ENCODE measurements at places on chromosomes 13 and 19. TPM values are rescaled to one million over a fixed set of nuclear protein-coding genes. Genes with fewer than 3 reads are reported as not detected.
A peak's percentile ranks its signal among the peaks of the same experiment; 100 is the strongest.

KLK3 gene
- 0.11 TPM for total RNA-seq

CABP5 gene
- total RNA-seq: not detected

ZNF439 gene
- 5.5 TPM for total RNA-seq

BRSK1 gene
- total RNA-seq: 8.7 TPM

GRCh38 chr13:79307866-79308298, 98.2 kb downstream of the RBM26 start:
- no peaks in the 10 kb centered on the region for H3K36me3 ChIP-seq
- peak; percentile 33 for DNase-seq
- no peaks in the 10 kb centered on the region for H3K27me3 ChIP-seq
- no peak overlapping the region for H3K27ac ChIP-seq

GRCh38 chr13:111877906-111878305, 189.0 kb upstream of the SOX1 start:
- H3K4me1 ChIP-seq: no peaks in the 10 kb centered on the region
- H3K27ac ChIP-seq: no peak overlapping the region
- DNase-seq: no peak
- H3K4me3 ChIP-seq: no peak overlapping the region
- no peaks in the 10 kb centered on the region for H3K36me3 ChIP-seq

GRCh38 chr13:75410207-75410606, 71.8 kb downstream of the TBC1D4 start:
- no peak overlapping the region for H3K27ac ChIP-seq
- no peak overlapping the region for H3K4me3 ChIP-seq
- no peak for DNase-seq

- H3K4me3 ChIP-seq: no peak overlapping the region
- H3K27ac ChIP-seq: no peak overlapping the region
- H3K36me3 ChIP-seq: no peaks in the 10 kb centered on the region
- H3K4me1 ChIP-seq: peaks cover 28% of the 10 kb centered on the region
These were observed 1.1 kb upstream of the GTF3A start for GRCh38 chr13:27423333-27423732.

DNA sequence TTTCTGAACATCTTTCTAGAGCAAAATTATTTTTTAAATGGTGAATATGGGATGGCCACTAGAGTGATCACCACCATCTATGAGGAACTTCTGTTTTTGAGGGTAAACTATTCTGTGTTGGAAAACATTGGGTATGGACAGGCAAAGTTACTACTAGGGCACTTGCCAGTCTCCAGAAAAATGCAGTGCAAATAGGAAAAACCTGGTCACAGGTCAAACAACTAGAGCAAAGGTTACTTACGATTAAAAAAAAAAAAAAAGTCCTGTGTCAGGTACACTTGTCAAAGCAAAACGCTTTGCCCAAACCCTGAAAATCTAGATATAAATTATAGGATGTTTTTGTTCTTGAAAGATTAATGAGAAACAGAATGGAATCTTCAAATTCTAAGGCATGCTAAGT, 66.2 kb downstream of the SLITRK1 start:
- H3K36me3 ChIP-seq: no peaks in the 10 kb centered on the region
- no peak overlapping the region for H3K27ac ChIP-seq
- DNase-seq: no peak
- H3K4me3 ChIP-seq: no peak overlapping the region

Measured in adrenal gland (tissue), 19 donors.